ENCODE measurements at places on chromosomes 16 and 17.

- no peak for DNase-seq
Observed at GRCh38 chr17:50303051-50303450, 28.8 kb downstream of the TMEM92 start.

- no peak for DNase-seq
Observed at GRCh38 chr16:1169285-1170075, 16.6 kb downstream of the CACNA1H start.

- DNase-seq = no peak
Observed at GRCh38 chr17:33560165-33560564, 267.1 kb upstream of the ASIC2 start.

- DNase-seq = no peak
Observed at GRCh38 chr17:685006-685405, 29.6 kb downstream of the VPS53 start.

GRCh38 chr17:75225016-75225415, 19.5 kb downstream of the NUP85 start:
- no peak for DNase-seq

DNA sequence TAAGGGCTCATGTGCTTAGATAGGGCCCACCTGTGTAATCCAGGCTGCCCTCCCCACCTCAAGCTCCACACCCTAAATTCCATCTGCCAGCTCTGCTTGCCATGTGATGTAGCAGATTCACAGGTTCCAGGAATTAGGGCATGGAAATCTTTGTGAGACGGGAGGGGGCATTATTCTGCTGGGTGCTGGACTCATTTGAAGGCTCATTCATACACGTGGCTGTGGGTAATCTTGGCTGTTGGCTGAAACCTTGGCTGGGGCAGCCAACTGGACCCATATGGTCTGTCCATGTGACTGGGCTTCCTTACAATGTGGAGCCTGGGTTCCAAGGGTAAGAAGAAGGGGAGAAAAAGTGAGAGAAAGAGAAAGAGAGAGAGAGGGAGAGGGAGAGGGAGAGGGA, 115.1 kb downstream of the CYLD start:
- no peak for DNase-seq

- DNase-seq = no peak
Observed at GRCh38 chr16:86045591-86045971, 146.6 kb downstream of the IRF8 start.

DNA sequence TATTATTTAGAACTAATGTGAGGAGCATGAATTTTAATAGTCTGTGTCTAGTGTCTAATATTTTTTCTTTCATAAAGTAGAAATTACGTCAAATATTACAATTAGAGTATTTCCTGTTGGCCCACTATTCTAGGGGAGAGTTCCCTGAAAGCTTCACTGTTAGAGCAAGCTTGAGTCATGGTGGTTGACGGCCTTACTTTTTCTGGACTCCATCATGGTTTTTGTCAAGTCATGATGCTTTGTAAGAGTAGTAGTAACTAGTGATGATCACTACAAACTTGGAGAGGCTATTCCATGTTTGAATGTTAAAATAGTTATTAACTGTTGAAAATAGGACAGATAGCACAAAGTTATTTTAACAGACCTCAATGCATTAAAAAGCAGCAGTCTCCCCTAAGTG, 1.7 kb downstream of the PSMD11 start:
- no peak for DNase-seq

DNA sequence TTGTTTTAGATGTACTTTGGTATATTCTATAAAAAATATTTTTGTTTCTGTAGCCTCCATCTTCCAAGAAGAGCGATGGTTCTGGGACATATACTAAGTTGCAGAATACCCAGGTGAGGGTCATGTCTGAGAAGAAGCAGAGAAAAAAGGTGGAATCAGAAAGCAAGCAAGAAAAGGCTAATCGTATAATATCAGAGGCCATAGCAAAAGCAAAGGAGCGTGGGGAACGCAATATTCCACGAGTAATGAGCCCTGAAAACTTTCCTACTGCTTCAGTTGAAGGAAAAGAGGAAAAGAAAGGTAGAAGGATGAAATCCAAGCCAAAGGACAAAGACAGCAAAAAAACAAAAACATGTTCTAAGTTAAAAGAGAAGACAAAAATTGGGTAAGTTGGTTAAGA, 154.6 kb downstream of the CHD9 start:
- DNase-seq = no peak

DNA sequence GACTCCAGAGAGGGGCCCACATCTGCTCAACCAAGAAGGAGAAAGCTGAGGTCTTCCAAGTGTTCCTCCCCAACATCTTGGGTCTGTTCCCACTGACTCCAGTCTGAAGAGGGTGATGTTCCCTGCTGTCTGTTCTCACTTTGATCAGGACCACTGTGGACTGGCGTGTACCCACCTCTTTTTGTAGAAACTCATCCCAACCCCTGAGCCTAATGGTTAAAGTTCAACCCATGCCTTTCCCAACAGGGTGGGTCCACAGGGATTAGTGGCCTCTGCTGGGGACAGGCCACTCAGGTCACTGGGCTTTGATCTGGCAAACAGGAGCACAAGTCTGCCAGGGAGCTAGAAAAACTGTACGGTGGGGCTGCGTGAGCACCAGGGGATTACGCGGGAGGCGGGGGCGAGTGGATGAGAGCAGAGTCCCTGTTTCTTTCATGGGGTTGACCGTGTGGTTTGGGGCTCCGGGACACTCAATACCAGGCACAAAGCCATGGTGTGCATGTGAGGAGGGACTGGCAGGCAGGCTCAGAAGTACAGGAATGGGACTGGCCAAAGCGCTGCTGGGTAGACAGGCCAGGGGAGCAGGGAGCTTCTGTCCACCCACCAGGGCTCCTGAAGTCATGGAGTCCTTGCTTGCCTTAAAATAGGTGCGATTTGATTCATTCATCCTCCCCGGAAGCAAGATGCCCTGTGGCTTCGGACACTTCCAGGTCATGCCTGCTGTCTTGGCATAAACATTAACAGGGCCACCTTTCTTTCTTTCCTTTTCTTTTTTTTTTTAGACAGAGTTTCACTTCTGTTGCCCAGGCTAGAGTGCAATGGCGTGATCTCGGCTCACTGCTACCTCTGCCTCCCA, at the start of gene CA5A:
Gene CA5A (minus strand): TSS at position 155 of the 856 bp plus-strand sequence. CDS start 79 bp downstream, at position 76.
- DNase-seq = no peak

- DNase-seq = no peak
Observed at GRCh38 chr17:17191961-17192381, 14.2 kb downstream of the PLD6 start.

DNA sequence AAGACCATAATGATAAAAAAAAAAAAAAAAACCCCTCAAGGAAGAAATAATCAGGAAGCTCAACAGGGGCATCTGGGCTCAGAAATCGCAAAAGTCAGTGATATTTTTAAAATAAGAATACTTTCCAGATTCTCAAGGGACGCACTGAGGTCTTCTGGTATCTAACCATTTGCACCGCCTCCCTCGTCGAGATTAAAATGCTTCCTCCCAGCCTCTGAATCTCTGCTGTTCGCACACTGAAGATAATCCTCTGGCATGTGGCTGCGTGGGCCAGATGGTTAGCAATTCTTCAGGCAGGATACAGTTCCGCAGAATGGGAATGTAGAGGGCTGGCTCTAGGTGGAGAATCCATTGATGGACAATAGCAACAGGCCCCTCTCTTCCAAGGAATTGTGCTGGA, 211.7 kb upstream of the CDH5 start:
- DNase-seq = no peak

DNA sequence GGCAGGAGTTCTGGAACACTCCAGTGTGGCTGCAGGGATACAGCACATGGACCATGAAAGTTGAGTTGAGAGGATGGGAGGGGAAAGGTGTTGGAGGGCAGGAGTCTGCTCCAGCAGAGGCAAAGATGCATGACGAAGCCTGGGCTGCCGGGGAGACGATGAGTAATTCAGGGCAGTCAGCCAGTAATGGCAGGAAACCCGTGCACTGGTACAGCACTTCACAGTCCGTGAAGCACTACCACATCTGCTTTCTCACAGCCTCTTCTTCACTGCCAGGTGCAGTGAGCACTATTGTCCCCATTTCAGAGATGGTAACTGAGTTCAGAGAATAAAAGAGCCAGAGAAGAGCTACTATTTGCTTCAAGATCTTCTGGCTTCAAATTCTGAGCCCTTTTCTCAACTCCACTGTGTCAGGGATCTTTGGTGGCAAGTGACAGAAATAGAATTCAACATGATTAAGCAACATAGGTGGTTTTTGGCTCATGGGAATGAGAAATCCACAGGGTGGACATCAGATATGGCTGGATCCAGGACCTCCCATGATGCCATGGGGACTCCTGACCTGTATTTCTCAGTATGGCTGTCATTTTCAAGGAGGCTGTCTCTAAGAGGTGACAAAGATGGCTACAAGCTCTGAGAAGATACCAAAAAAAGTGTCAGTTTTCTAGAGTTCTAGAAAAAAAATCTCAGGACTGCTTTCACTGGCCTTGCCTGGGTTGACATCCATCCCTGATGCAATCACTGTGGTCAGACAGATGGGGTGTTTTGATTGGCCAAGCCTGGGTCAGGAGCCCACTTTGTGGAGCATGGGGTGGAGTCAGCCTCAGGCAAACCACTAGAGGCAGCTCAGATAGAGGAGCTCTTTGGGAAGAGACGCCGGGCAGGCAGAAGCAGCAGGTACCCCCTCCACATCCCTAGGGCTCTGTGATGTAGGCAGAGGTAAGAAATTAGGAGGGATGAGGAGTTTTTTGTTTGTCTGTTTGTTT, 24.7 kb downstream of the IL21R start:
- no peak for DNase-seq

- no peak for DNase-seq
Observed at GRCh38 chr16:70396246-70396904, 42.5 kb downstream of the ST3GAL2 start.

GRCh38 chr16:20336955-20337354, 9.6 kb upstream of the GP2 start:
- DNase-seq = no peak

GRCh38 chr17:19260958-19261357, 23.8 kb downstream of the EPN2 start:
- DNase-seq = no peak

DNA sequence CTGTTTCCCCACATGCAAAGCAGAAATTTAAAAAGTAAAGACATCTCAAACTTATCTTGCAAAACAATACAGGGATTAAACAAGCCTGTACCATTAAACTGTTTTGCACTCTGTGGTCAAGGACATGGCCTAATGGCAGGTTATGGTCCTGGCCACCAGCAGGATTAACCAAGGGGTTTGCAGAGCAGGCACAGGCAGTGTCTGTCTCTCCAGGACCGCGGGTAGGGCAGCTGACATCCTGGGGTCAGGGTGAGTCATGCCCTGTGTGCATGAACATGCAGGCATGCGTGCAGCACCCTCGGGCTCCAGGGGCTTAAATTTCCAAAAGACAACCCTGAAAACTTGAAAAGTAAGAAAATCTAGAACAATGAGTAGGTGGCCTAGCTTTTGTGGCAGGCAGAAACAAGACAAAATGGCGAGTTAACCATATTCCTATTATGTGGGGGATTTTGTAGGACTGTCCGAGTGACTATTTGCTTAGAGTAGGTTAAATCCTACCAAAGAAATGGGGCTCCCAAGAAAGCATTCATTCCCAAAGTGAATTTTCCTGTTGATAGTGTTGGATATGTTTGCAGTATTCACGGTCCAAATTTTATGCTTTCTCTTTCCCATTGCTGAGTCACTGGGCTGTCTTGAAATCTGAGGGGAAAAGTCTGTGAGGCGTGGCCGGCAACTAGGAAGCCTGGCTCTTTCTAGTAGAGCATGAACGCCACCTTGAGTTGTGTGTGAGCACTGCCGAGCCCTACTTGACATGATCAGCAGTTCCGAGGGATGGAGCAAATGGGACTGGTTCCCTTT, 158.4 kb upstream of the FAM20A start:
- DNase-seq = peak; percentile 83

DNA sequence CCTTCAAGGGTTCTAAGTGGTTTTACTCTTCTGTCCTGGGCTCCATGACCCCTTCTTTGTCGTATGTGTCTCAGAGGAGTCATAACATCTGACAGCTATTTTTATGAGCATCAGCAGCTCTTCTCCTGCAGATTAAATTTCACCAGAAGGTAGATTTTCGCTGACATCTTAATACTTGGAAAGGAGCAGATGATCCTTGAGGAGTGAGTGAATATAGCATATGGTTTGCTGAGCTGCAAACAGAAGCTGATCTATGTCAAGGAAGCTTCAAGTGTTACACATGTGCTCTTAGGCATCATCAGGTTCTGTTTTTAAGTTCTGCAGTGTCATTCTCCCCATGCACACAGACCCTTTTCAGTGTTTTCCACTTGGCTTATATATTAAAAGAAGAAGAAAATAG, 49.2 kb upstream of the MYH2 start:
- DNase-seq = no peak

- no peak for DNase-seq
Observed at GRCh38 chr17:52156576-52157570, 1.6 kb downstream of the CA10 start.

DNA sequence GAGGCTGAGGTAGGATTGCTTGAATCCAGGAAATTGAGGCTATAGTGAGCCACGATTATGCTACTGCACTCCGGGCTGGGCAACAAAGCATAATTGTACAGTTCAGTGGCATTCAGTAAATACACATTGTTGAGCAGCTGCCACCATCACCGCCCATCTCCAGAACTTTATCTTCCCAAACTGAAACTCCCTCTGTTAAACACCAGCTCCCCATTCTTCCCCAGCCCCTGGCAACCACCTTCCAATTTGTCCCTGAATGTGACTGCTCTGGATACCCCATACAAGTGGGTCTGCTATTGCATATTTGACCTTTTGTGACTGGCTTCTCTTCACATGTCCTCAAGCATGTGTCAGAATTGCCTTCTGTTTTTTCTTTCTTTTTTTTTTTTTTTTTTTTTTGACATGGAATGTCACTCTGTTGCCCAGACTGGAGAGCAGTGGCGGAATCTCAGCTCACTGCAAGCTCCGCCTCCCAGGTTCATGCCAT, 2.9 kb downstream of the RPL38 start:
- DNase-seq = no peak

DNA sequence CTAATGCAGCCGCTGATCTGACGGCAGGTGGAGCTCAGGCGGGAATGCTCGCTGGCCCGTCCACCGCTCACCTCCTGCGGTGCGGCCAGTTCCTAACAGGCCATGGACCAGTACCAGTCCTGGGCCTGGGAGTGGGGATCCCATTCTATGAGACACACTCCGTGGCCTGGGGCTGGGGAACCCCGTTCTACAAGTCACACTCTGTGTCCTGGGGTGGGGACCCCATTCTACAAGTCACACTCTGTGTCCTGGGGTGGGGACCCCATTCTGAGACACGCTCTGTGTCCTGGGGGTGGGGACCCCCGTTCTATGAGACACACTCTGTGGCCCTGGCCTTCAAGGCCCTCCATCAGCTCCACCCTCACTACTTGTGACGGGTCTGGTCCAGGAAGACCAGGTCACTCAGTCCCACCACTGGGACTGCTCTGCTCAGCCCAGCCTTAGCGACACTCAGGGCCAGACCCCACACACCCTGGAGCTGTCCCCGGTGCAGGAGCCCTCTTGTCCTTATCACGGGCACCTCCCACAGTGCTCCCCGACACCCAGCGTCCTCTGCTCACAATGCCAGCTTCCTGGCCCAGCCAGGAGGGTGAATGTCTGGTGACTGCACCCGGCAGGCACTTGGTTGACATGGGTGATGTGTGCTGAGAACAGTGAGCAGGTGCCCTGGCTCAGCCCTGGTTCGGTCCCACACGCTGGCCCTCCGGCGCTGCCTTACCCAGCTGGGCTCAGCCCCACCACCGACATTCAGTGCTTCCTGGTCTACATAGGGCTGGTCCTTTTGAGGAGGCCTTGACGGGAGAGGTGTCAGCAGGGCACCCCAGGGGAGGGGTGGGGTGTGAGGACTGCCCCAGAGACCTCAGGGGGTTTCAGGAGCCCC, 89.1 kb downstream of the TBC1D16 start:
- DNase-seq = no peak

GRCh38 chr17:43405861-43406260, 7.1 kb downstream of the ARL4D start:
- DNase-seq = no peak
